ENCODE measurements at places on chromosomes 5 and 9.

- DNase-seq: no peak
Measured at GRCh38 chr5:67588389-67588788, 391.8 kb upstream of the CD180 start.

GRCh38 chr5:83921666-83922193, 201.1 kb upstream of the HAPLN1 start:
- no peak for DNase-seq

DNA sequence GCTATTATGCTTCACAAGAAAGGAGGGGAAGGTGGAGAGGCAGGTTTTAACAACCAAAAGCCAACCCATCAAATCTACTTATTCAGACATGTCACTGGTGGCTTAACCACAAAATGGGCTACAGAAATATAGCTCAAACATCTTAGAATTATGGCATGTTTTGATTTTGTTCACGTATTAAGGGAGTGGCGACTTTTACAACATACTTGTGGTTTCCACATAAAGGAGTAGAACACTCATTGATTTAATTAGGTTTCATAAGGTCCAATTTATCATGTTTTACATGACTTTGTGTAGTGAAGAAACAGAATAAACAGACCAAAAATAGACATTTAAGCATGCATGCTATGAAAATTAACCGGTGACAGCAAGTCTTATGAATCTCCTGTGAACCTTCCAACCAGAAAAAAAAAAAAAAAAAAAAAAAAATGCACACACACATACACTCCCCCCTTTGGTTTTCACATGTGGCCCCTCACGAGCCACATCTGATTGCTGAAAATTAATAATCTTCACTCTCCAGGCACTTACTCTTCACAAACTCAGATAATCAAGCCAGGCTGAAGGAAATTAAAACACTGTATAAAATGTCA, 5.4 kb downstream of the ZNF608 start:
- no peak for DNase-seq

- DNase-seq: no peak
Measured at GRCh38 chr9:137452006-137452760, 7.0 kb downstream of the NSMF start.

DNA sequence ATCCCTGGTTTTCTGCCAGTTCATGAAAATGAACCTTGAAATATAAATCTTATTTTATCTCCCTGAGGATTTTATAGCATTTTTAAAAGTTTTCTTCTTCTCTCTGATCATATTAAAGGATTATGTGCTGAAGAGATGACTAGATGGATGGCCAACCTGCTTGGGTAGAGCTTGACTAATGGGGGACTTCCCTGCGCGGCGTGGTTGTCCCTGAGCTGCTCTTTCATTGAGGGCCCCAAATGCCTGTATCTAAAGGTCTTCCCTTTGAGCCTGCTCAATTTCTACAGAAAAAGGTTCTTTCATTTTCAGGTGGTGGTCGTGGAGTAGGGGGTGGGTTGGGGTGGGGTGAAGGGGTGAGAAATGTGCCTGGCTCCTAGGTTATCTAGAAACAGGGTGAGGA, 20.5 kb upstream of the CDKN2AIPNL start:
- DNase-seq: no peak

DNA sequence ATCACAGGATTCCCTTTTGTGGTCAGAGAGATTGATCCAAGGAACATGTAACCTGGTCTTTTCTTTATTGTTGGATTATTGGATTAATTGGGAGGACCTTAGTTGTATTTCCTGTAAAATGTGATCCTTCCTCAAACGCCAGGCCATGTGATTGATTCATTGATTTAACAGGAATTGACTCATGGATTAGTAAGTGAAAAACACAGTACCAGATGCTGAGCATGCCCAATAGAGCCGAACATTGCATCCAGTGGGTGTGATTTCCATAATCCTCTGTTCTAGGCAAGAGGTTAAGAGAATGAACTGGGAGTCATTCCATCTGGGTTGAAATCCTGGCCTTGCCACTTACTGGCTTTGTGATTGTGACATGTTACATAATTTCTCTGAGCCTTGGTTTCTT, 522.3 kb downstream of the MAT2B start:
- DNase-seq: no peak

- no peak for DNase-seq
Measured at GRCh38 chr5:138610918-138611677, 35.9 kb upstream of the HSPA9 start.

DNA sequence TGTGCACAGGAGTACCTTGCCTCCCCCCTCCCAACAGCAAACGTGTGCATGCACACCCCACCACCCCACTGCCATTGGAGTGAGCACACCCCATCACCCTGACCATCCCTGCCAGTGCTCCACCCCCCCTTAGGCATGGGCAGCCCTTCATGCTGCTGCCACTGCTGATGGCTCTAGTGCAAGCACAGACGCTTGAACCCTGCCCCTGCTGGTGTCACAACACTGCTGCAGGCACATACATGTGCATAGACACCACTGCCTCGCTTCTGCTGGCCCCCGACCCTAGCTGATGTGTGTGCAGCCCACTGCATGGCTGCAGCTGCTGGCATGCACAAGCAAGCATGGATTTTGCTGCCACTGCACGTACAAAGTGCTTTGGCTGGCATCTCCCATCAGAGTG, 16.0 kb upstream of the RGS7BP start:
- DNase-seq: no peak

- no peak for DNase-seq
Measured at GRCh38 chr5:77146896-77147295, 59.8 kb upstream of the ZBED3 start.

GRCh38 chr5:149829954-149830353, 99.8 kb downstream of the PPARGC1B start:
- no peak for DNase-seq

GRCh38 chr9:80538976-80539375, 967.2 kb downstream of the TLE4 start:
- DNase-seq: no peak

- DNase-seq: no peak
Measured at GRCh38 chr5:84299959-84300358, 84.7 kb downstream of the EDIL3 start.

GRCh38 chr5:147957901-147958300, 51.6 kb upstream of the C5orf46 start:
- DNase-seq: no peak

DNA sequence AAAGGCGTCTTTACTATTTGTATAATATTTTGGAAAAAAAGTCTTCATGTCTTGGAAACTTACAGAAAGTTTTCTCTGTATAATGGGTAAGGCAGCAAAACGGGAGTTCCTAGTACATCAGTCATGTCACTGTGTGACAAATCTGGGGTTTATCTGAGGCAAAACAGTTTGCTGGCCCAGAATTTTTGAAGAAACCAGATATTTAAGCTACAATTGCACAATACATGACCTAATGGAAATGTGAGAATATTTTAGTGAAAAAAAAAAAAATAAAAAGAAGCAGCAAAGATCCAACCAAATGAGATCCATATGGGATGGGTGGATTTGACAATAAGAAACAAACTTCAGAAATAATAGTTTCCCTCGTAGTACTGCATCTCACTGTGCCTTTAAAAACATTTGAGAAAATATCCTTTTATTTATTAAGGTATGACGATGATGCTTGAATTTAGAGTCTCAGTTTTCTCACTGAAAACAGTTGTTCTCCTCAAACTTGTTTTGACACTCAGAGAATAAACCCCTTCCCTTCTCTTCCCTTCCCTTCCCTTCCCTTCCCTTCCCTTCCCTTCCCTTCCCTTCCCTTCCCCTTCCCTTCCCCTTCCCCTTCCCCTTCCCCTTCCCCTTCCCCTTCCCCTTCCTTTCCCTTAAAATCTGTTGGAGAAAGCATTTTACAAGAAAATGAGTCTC, 180.5 kb upstream of the TUT7 start:
- DNase-seq: no peak

GRCh38 chr9:17060450-17060849, 74.4 kb upstream of the CNTLN start:
- no peak for DNase-seq

- no peak for DNase-seq
Measured at GRCh38 chr5:62386824-62387223, 16.9 kb downstream of the DIMT1 start.

DNA sequence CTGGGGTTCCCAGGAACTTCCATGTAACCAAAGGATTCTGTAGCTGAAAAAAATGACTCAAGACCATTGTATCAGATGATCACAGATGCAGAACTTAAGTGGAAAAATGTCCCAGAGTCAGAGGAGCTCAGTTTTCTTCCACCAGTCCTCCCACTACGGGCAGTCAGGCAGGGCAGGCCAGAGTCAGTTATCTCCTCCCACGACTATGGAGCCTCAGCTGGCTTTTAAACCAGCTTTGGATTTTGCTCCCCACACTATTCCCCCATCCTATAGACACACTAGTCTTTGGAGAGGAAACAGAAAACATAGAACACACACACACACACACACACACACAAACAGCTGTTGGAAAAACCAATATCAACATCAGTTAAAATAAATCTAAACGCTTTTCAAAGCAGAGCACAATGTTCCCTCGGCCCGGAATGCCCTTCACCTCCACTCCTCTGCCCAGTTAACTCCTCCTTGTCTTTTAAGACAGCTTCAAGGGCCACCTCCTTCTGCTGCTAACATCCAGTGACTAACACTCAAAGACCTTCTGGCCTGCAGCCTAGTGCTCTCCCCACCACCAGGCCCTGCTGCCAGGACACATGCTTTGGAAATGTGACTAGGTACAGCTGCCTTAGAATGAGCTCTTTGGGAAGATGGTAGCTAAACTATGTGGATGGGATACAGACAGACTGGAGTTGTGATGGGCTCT, 56.8 kb downstream of the NIPAL4 start:
- DNase-seq: no peak

DNA sequence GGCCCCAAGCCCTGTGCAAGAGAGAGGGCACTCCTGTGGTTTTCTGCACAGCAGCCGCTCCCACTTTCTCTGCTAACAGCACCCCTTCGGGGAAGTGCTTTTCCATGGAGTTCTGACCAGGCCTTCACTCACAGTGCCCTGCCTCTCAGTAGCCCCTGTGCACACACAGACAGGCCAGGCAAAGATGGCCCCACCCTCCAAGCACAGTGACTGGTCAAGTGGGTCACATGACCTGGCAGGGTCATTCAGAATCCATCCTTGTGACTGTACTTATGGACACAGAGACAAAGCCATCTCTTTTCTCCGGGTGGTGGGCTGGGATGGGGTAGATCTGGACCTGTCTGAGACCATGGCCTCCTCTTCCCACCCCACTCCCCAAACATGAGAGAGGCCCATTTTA, 82.5 kb downstream of the PSD2 start:
- DNase-seq: no peak

GRCh38 chr9:94900222-94901018, 173.9 kb downstream of the AOPEP start:
- DNase-seq: no peak

- no peak for DNase-seq
Measured at GRCh38 chr9:129648764-129649115, 6.8 kb upstream of the ASB6 start.

DNA sequence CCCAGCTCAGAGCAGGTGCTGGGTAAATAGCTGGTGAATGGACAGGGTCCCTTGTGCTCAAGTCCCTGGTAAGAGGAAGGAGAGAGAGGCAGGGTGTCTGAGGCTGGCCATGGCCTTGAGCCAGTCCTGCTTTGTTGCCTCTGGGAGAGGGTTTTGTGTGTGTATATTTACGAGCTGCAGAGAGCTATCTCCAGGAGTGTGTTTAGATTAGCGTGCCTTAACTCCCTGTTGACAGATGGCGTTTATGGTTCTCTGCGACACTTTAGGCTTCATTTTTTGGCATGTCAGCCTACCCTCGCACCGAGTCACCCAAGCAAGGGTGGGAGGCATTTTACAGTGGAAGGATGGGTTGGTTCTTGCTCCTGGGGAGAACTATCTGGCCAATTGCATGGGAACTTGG, 22.2 kb downstream of the HMCN2 start:
- no peak for DNase-seq

GRCh38 chr5:173570321-173571090, 45.9 kb downstream of the BOD1 start:
- no peak for DNase-seq

GRCh38 chr5:82719368-82719767, 357.8 kb downstream of the TMEM167A start:
- no peak for DNase-seq

DNA sequence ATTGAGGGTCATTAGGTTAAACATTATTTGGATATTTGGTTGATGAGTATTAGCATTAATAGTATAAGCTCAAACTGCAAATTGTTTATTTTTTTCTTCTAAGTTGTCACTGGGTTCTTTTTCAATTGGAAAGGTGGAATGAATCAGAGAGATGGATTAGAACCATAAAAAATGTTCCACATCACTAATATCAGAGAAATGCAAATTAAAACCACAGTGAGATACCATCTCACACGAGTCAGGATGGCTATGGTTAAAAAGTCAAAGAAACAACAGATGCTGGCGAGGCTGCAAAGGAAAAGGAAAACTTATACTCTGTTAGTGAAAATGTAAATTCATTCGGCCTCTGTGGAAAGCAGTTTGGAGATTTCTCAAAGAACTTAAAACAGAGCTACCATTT, 122.8 kb downstream of the CCDC192 start:
- DNase-seq: no peak

DNA sequence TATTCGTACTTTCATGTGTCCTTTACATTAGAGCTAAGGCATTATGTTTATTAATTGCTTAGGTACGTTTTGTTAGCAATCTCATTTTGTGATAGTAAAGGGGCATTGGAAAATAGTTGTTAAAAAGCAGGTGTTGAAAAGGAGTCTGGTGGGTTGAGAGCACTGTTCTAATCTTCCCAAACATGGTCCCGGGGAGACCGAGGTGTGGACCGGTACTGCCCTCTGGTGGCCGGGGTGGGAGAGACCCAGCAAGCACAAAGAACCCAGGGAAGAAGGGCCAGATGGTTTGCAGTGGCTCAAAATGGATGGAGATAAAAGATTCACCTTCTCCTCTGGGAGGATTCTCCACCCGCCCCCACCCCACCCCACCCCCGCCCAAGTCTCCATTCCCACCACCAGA, 26.1 kb downstream of the IDNK start:
- peak; percentile 56 for DNase-seq

DNA sequence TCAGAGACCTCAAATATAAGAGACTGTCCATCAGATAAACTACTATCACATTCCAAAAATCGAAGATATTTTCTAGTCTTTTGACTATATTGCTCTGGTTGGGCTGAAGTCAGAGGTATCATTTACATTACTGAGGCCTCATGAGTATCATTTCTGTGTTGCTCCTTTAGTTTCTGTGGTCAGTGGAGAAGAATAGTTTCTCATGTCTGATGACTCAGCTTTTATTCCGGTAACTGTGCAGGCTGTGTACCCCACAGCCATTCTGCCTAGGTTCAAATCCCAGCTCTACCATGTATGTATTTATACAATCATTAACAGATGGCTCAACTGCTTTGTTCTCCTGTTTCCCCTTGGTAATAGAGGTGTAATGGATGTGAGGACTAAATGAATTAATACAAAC, 179.3 kb downstream of the ALDH1A1 start:
- no peak for DNase-seq

GRCh38 chr9:113920872-113921271, 44.8 kb downstream of the ZNF618 start:
- DNase-seq: no peak

All from omental fat pad (tissue), 4 donors.